ENCODE measurements at places on chromosomes 11 and 22.

- no peak for DNase-seq
Observed at GRCh38 chr11:17145972-17146371, 61.8 kb downstream of the PIK3C2A start.

- peak; percentile 73 for DNase-seq
Observed at GRCh38 chr11:132844956-132845696, 687.2 kb downstream of the OPCML start.

DNA sequence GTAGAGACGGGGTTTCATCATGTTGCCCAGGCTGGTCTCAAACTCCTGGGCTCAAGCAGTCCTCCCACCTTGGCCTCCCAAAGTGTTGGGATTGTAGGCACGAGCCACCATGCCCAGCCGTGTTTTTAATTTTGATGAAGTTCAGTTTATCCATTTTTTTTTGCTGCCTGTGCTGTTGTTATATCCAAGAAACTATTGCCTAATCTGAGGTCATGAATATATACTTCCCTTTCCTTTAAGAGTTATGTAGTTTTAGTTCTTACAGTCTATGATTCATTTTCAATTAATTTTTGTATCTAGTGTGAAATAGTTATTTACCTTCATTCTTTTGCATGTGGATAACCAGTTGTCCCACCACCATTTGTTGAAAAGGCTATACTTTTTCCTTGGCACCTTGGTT is 50.3 kb upstream of the SORL1-AS1 start:
- DNase-seq: no peak

DNA sequence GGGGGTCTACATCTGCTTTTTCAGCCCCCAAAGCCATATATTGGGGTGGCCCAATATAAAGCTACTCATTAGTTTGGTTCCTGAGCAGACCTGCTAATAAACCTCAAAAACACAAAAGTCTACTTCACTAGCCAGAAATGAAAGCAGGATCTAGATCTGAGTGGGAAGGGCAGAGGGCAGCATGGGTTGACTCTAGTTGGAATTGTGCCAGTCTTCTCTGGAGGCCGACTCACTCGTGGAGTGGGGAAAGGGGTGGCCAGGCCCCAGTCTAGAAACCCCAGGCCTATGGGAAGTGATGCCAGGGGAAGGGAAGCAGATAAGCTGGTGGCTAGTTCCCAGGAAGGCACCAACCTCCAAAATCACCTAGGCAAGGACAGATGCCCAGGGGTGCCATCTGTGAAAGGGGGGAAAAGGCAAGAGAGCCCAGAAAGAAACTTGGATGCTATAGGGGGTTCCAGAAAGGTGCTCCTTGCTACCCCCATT is 5.3 kb downstream of the PATZ1 start:
- DNase-seq: no peak

DNA sequence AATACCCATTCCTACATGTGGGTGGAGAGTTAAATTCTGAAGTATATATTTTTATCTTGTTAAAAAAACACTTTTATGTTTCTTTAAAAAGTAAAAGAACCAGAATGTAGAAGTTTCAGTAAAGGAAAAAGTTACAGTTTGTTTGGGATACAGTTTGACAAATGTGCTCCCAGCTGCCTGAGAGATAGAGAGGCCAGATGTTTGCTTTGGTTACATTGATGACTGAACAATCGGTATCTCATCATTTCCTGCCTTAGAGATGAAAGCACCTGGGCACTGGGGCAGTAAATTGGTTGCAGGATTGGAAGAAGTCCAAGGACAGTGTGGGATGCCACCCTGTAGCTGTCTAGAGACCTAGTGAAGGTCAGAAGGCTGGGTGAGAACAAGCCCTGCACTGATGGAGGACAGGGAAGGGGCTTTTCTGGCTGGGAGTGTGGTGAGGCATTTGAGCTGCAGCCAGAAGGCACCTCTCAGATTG is 16.6 kb downstream of the MED15 start:
- peak; percentile 83 for DNase-seq

All from kidney epithelial cell (primary cell).